Activated T-cell treated with anti-CD3 and anti-CD28 coated beads, Interleukin-2, amount 50 U/mL, for 24 hours (primary cell): ENCODE measurements at places on chromosomes 3 and 15.

- no peak overlapping the region for H3K27ac ChIP-seq
- H3K27me3 ChIP-seq: no peaks in the 10 kb centered on the region
- no peak for DNase-seq
- H3K36me3 ChIP-seq: no peaks in the 10 kb centered on the region
- H3K4me3 ChIP-seq: no peak overlapping the region
These were observed 391.1 kb downstream of the SI start for GRCh38 chr3:164687211-164687610.

DNA sequence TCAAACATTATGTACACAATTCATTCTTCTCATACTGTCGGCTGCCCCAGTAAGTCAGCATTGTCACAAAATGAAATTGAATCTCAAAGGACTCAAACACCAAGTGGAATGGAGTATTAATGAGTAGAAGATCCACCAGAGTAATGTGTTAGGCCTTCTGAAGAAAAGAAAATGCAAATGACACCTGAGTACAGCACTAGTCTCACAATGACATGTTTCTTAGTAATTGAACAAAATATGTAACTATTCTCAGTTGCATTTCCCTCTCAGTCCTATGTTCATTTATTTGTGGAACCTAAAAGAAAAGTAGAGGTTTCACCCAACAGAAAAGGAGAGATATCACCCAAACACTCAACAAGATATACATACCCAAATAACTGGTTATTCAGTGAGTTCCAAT is 283.9 kb upstream of the THBS1 start:
- no peaks in the 10 kb centered on the region for H3K36me3 ChIP-seq
- peaks cover 37% of the 10 kb centered on the region for H3K27me3 ChIP-seq
- no peak overlapping the region for H3K27ac ChIP-seq

- peak overlapping the region; percentile 96 for H3K27ac ChIP-seq
- DNase-seq: no peak
- H3K4me3 ChIP-seq: peak overlapping the region; percentile 97
These were observed 820 bp upstream of the HMCES start for GRCh38 chr3:129277829-129278271.

- peaks cover 31% of the 10 kb centered on the region for H3K4me1 ChIP-seq
- no peak overlapping the region for H3K4me3 ChIP-seq
- DNase-seq: peak; percentile 51
- H3K36me3 ChIP-seq: no peaks in the 10 kb centered on the region
- peak overlapping the region; percentile 29 for H3K27ac ChIP-seq
- no peaks in the 10 kb centered on the region for H3K27me3 ChIP-seq
These were observed 52.5 kb downstream of the CYP11A1 start for GRCh38 chr15:74314795-74315438.

DNA sequence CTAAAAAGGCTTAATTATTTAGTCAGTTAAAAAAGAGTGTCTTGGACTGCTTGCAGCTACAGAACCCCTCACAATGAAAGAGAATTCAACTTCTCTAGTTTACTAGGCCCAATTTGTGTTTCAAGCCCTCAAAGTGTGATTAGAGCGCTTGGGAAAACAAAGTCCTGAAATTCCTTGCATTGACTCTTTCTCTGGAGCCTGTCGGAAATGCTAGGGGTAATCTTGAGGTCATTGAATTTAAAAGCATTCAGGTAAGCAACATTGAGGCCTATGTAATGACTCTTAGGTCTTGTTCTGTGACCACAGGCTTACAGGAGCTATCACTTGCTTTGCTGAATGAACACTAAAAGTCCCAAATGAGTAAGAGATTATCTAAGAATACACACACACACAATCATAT is 186.0 kb downstream of the NLGN1 start:
- H3K27me3 ChIP-seq: peaks cover 35% of the 10 kb centered on the region
- no peak for DNase-seq
- peaks cover 11% of the 10 kb centered on the region for H3K4me1 ChIP-seq
- no peaks in the 10 kb centered on the region for H3K36me3 ChIP-seq
- H3K4me3 ChIP-seq: no peak overlapping the region

DNA sequence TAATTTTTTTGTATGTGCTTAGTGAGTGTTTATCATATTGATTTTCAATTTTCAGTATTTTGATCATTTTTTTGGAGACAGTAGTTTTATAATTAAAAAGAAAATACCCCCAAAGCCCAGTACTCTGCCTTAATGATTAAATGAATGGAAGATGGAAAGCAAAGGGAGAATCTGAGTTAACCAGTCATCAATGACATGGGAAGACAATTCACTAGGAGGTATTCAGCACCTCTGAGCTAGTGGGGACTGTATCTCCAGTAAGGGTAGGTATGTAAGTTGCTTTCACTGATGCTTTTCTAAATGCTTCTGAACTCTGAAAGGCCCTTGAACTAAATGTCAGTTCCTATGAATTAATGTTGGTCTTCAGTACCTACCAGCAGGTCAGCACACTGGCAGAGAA is 590.4 kb upstream of the DPPA4 start:
- H3K27ac ChIP-seq: no peak overlapping the region
- H3K36me3 ChIP-seq: no peaks in the 10 kb centered on the region
- H3K27me3 ChIP-seq: no peaks in the 10 kb centered on the region
- DNase-seq: no peak

GRCh38 chr15:92161039-92161670 is 232.5 kb upstream of the ST8SIA2 start:
- H3K27me3 ChIP-seq: no peaks in the 10 kb centered on the region
- H3K4me1 ChIP-seq: peaks cover 23% of the 10 kb centered on the region
- no peak overlapping the region for H3K27ac ChIP-seq
- no peak overlapping the region for H3K4me3 ChIP-seq
- H3K36me3 ChIP-seq: peaks cover 24% of the 10 kb centered on the region

- no peak for DNase-seq
- H3K27me3 ChIP-seq: peaks cover 5% of the 10 kb centered on the region
These were observed 28.5 kb upstream of the GCNT3 start for GRCh38 chr15:59583088-59583487.

DNA sequence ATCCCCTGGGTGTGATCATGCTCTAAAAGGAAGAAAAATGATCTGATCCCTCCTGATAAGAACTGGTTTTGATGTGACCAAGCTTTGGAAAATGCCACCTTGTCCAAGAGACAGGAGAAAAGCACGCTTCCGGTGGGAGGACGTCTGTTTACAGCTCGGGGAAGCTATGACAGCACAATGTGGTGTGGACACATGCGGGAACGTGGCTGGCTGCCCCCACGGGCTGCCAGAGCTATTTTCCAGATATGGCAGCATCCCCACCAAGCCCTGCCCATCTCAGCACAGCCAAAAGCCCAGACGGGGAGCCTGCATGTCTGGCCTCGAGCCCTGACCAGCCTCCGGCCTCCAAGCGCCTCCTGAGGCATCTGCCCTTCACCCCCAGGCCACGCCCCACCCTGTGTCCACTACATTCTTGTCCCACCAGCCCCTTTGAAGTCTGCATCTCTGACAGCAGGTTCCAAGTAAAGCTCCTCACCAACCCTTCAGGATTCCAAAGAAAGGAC is 63.2 kb upstream of the HRH1 start:
- no peak overlapping the region for H3K4me3 ChIP-seq
- no peak overlapping the region for H3K27ac ChIP-seq
- H3K27me3 ChIP-seq: peaks cover 17% of the 10 kb centered on the region
- H3K4me1 ChIP-seq: peaks cover 4% of the 10 kb centered on the region

- H3K36me3 ChIP-seq: no peaks in the 10 kb centered on the region
- H3K27me3 ChIP-seq: peaks cover 4% of the 10 kb centered on the region
- no peak overlapping the region for H3K4me3 ChIP-seq
- H3K27ac ChIP-seq: no peak overlapping the region
- H3K4me1 ChIP-seq: peaks cover 10% of the 10 kb centered on the region
These were observed 295.3 kb downstream of the TLE3 start for GRCh38 chr15:69802432-69802831.

DNA sequence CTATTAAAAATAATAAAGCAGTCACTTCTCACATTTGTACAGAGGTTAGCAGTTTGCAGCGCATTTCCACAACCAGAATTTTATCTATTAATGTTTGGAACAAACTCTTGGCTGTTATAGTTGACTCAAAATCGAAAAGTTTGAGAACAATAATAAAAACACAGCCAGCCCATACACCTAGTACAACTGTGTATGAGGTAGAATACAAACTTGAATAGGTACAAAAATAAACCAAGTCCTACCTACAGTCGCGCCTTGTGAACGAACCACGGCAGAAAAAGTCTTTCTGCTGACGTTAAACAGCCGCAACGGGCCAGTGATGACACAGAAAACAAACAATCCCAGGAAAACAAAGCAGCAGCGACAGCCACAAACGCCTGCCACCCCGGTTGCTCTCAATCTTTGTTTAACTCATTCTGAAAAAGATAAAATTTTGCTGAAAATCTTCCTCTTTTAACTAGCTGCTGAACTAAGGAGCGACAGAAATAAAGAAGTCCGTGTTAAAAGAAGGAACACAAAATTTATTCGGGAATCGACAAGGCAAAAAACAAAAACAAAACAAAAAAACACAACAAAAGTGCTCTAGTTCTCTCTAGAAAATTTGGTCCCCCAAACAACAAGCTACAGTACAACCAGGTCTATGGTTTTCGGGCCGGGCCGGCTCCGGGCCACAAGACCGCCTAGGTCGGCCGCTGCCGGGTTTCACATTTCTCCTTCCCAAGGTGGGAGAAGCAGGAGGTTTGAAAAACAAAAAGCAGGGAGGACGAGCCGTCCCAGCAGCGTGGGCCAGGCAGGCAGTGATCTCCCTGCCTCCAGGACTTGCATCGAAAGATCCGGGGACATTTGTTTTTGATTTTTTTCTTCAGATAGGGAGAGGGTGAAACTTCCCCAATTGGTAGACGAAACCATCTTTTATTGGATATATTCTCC is 2.9 kb downstream of the FOXL2 start:
- H3K4me1 ChIP-seq: peaks cover 38% of the 10 kb centered on the region
- no peak overlapping the region for H3K27ac ChIP-seq
- H3K27me3 ChIP-seq: peaks cover 93% of the 10 kb centered on the region

- no peak overlapping the region for H3K4me3 ChIP-seq
- H3K27ac ChIP-seq: no peak overlapping the region
- H3K4me1 ChIP-seq: peaks cover 7% of the 10 kb centered on the region
- no peak for DNase-seq
- H3K36me3 ChIP-seq: no peaks in the 10 kb centered on the region
These were observed 206.9 kb upstream of the TRIM42 start for GRCh38 chr3:140470962-140471361.

DNA sequence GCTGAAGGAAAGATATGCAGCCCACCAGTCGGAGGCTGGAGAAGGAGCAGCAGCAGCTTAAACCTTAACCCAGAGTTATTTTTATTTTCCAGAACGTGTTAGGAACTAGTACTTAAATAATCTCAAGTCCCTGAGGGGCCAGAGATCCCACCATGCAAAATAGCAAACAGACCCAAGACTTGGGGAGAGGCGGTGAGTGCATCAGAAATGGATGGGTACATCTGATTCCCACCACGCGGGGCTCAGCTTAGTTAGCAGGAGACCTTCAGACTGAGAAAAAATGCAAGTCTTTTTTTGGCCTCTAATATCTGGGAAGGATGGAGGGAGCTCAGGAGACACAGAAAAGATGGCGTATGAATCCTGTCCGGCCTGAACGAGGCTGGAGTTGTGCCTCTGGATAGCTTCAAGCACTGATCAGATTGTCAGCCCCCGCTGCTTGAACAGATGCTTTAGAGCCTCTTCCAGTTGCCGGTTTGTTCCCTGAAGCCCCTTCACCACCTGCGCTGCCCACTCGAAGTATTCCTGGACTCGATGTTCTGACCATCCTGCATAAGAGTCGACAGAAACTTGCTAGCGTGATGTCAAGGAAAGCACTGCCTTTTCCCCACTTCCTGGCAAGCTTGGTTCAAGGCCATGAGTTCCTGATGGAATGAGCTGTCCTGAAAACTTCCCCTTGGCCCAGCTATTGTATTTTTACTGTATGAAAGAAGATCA is 1.3 kb downstream of the HDDC3 start:
- peak overlapping the region; percentile 99 for H3K27ac ChIP-seq
- H3K4me1 ChIP-seq: peaks cover 54% of the 10 kb centered on the region
- peak overlapping the region; percentile 97 for H3K4me3 ChIP-seq

DNA sequence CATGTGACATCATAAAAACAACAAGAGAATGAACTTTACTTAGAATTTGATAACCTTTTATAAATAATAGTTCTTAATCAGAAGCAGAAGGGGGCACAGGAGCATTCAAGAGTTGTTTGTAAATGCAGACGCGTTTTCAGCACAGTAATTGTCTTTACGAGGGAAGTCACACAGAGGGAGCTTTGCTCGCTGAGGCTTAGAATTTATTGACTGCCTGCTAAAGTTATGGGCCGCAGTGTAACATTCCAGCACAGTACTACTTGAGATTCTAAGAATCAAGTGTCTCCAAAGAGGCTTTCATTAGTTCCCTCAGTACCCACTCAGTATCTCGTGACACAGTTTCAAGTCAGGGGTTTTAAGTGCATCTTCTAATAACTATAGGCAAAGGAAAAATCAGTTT is 288.7 kb downstream of the NR2F2 start:
- no peaks in the 10 kb centered on the region for H3K4me1 ChIP-seq
- peaks cover 10% of the 10 kb centered on the region for H3K27me3 ChIP-seq
- DNase-seq: no peak
- H3K27ac ChIP-seq: no peak overlapping the region
- H3K4me3 ChIP-seq: no peak overlapping the region

GRCh38 chr3:158743664-158744566 is 11.7 kb upstream of the RARRES1 start:
- no peak overlapping the region for H3K4me3 ChIP-seq
- peaks cover 17% of the 10 kb centered on the region for H3K36me3 ChIP-seq
- DNase-seq: no peak
- peaks cover 8% of the 10 kb centered on the region for H3K4me1 ChIP-seq

GRCh38 chr3:149815321-149815720 is 2.3 kb downstream of the RNF13 start:
- H3K36me3 ChIP-seq: peaks cover 34% of the 10 kb centered on the region
- no peaks in the 10 kb centered on the region for H3K27me3 ChIP-seq
- H3K4me3 ChIP-seq: peak overlapping the region; percentile 96
- H3K27ac ChIP-seq: no peak overlapping the region
- no peak for DNase-seq

GRCh38 chr3:123328851-123329635 is 119.8 kb downstream of the ADCY5 start:
- H3K27me3 ChIP-seq: peaks cover 12% of the 10 kb centered on the region
- H3K4me3 ChIP-seq: no peak overlapping the region
- no peaks in the 10 kb centered on the region for H3K36me3 ChIP-seq
- H3K27ac ChIP-seq: no peak overlapping the region

- no peaks in the 10 kb centered on the region for H3K36me3 ChIP-seq
- H3K27ac ChIP-seq: no peak overlapping the region
- peaks cover 48% of the 10 kb centered on the region for H3K27me3 ChIP-seq
- no peak for DNase-seq
These were observed 118.1 kb downstream of the RPL22L1 start for GRCh38 chr3:170751899-170752293.

- H3K36me3 ChIP-seq: no peaks in the 10 kb centered on the region
- DNase-seq: no peak
- H3K27me3 ChIP-seq: no peaks in the 10 kb centered on the region
- H3K4me1 ChIP-seq: no peaks in the 10 kb centered on the region
These were observed 80.5 kb upstream of the TRIM42 start for GRCh38 chr3:140597364-140597763.
